Body of pancreas (tissue), 4 donors: ENCODE measurements at places on chromosomes 6 and 20.

DNA sequence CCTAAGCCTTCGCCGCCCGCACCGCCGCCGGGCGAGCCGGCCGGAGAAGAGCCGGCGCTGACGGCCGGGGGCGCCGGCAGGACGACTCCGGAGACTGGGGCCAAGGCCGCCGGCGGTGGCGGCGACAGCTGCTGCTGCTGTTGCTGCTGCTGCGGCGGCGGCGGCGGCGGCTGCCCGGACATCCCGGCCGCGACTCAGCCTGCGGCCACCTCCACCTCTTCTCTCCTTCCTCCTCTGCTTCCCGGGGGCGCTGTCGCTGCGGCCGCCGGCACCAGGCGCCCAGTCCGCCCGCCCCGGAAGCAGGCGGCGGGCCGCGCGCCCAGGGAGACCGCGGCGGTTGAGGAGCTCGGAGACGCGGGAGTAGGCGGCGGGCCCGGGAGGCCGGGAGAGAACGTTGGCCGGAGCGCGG lies 307 bp downstream of the RANBP9 start:
- DNase-seq: no peak

DNA sequence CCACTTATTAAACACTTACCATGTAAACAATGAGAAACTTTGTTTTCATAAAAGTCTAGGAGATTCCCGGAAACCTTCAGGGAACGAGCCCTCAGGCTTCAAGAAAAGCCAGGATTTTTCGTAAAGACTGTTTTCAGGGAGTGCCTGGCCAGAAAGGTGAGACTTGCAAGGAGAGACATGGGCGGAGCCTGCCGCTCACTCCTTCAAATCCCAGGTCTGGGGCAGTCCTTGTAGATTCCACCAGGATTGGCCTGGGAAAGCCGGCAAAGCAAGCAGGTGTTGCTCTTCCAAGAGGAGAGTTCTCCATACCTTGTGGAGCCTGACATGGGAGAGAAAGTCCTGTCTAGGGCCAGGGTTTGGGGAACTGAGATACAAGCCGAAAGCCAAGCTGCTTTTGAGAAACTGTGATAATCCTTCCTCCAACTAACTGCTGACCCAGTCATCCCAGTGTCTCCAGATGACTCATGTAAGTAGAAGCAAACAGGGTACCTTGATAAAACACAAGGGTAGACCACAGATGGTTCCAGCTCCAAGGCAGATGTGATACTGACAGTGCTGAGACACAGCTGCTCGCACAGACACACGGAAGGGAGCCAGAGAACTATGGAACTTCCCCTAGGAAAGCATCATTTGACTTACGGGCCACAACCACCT lies 69.4 kb upstream of the NAA20 start:
- peak; percentile 94 for DNase-seq

- DNase-seq: peak; percentile 84
These were observed 225.7 kb downstream of the UST start for GRCh38 chr6:148972481-148972880.

GRCh38 chr6:157385482-157385881 lies 4.5 kb downstream of the ZDHHC14 start:
- DNase-seq: no peak

DNA sequence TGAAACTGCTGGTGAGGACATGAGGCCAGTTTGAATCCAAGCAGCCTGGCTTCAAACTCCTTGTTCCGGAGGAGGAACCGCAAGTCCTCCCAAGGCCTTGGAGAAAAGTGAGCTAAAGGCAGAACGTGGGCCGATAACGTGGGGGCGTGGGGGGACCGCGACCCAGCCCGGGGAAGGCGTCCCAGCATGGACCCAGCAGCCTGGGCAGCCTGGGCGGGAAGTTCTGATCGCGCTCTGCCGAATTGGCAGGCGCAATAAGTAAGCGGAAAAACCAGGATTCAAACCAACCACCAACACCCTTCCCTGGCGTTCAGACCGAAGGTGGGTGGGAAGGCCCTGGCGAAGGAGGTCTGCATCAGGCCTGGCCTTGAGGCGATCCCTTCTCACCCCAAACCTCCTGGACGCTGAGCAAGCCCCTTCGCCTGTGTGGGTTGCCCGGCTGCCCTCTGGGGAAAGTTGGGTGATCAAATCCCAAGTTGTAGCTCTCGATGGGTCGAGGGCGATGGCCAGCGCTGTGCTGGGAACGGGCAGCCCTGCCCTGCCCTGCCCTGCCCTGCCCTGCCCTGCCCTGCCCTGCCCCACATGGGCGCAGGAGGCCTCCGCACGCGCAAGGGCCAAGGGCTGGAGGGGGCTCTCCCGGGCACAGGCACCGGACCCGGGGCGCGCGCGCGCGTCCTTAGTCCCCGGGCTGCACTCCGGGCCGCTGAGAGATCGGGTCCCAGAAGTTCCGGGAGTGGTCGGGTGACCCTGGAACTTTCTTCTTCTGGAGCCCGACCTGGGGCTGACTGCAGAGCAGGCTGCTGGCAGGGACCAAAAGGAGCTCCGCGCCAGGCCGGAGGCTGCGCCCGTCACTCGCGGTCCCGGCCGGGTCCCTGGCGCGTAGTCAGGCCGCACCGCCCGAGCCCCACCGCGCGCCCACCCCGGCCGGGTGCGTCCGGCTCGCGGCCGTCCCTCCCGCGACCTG lies 637 bp upstream of the SLC22A3 start:
- DNase-seq: no peak
